Fibroblast of lung (primary cell): ENCODE measurements at places on chromosomes 7 and 10. TPM values are rescaled to one million over a fixed set of nuclear protein-coding genes. Genes with fewer than 3 reads are reported as not detected.

Gene C10orf143
- total RNA-seq: 0.51 and 2.0 TPM in 2 replicates

Gene NPC1L1
- under 0.01 TPM in 2 replicates for total RNA-seq

Gene RPP38
- 14.6 and 15.4 TPM in 2 replicates for total RNA-seq

Gene CALCR
- total RNA-seq: not detected in 2 replicates

Gene GRM8
- not detected in 2 replicates for total RNA-seq

Gene PRKCQ
- under 0.01 and 0.26 TPM in 2 replicates for total RNA-seq

Gene RBM28
- total RNA-seq: 9.5 and 11.2 TPM in 2 replicates
